ENCODE measurements at places on chromosomes 12 and 14.

DNA sequence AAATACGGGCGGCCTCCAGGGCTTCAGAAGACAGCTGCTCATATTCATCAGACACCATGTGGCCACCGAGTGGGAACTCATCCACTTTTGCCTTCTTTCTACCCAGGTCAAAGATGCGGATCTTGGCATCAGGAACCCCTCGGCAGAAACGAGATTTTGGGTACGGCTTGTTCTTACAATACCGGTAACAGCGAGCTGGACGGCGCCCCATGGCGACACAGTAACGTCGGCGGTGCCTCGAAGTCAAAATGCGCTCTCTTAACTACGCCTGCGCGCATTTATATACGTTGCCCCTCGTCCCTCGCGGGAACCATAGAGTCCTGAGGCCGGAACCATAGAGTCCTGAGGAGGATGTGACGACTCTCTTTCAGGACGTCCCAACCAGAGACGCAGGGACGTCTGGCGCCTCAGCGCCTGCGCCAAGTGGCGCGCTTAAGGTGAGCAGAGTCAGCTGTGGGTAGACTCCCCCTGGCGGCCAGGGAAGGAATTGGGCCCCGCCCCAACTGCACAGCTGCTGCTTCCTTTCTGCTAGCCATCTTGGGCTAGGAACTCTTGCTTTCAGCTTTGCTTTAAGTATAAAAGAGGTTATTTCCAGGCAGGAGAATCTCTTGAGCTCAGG lies at the start of gene RPL10L:
RPL10L (minus strand) TSS at position 256 of the 619 bp plus-strand sequence; CDS start at position 211, 45 bp downstream.
- no peak for DNase-seq

GRCh38 chr12:93022603-93023340 lies 93.7 kb upstream of the EEA1 start:
- no peak for DNase-seq

- no peak for DNase-seq
Observed at GRCh38 chr12:49744363-49744885, 3.1 kb downstream of the TMBIM6 start.

GRCh38 chr14:59154373-59154772 lies 34.1 kb upstream of the DAAM1 start:
- DNase-seq, result no peak

DNA sequence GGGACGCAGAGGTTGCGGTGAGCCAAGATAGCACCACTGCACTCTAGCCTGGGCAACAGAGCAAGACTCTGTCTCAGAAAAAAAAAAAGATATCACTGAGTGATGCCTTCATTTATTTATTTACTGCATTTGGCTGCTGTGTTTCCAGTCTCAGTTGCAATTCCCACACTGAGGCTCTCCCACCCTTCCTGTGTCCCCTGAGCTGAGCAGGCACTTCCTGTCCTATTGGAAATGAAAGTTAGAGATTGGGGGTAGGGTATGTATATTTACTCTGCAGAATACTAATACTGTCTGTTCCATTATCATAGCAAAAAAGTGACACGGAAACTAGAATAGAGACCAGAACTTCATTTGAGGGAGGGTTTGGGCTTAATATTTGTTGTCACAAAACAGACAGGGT lies 1.6 kb upstream of the RBMS2 start:
- no peak for DNase-seq

GRCh38 chr12:40714636-40715035 lies 22.4 kb downstream of the CNTN1 start:
- DNase-seq, result no peak

GRCh38 chr12:10025236-10025635 lies 5.2 kb upstream of the CLEC9A start:
- no peak for DNase-seq

GRCh38 chr12:99906786-99907579 lies 77.8 kb downstream of the ANKS1B start:
- DNase-seq, result no peak

DNA sequence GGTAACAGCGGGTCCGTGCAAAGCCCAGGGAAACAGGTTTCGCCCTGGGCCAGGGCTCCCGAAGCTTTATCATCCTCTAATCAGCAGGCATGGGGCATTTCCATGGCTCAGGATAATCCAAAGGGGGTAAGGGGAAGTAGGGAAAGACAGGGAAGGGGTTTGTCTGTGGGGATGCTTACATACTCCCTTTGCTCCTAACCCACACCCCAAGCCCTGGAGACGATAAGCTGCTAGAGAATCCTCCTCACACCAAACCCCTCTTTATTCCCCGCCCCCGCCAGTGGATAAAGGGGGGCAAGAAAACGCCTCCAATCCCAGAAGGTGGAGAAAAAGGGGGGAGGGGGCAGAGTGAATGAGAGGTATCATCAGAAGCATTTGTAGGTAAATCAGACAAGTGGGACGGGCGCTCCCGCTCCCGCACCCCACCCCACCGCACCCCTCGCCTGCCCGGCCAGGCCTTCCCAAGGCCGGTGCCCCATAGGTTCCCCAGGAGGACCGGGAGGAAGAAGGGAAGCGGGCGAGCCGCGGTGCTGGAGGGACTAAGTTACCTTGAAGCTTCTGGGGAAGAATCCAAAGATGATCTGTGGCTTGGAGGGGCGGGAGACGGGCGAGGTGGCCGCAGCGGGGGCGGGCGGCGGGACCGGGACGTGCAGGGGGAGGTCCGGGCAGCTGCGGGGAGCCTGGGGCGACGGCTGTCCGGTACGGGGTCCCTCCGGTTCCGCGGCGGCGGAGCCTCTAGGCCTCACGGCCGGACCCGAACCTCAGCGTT lies 762 bp downstream of the PPP2R5E start:
- DNase-seq, result no peak

DNA sequence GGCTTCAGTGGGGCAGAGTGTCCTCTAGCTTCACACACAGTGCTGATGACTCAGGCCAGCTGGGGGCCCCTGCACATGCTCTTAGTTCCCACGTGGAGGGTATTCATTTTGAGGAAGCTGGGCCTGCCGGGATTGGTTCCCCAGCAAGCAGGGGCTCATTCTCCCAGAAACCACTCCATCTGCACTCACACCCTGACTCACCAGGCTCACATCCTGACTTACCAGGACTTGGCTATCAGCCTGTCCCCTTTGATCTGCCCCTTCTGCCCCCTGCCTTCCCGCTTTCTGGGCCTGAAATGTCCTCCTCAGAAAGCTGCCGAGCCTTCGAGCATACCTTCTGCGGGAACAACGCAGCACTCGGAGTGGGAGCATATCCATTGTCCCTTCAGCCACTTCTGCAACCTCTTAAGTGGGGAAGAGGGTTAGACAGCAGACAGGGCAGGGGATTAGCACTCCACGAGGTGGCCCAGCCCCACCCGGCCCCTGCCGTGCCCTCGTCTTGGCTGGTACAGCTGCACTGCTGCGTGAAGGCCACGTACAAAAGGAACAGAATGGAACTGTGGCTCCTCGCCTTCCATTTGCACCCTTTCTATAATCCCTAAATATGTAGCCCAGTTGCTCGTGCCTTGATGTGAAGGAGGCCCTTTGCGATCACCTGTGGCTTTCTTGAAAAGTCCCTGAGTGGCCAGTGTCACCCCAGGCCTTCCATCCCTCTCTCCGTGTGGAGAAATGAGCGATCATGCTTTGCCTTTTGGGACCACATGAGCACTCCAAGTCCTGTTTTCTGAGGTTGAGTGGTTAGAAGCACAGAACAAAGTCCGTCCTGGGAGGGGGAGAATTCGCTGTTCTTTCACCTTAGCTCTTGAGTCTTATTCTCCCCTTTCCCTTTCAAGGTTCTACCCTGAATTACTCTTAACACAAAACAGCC lies 26.1 kb downstream of the TPCN1 start:
- DNase-seq, result no peak

DNA sequence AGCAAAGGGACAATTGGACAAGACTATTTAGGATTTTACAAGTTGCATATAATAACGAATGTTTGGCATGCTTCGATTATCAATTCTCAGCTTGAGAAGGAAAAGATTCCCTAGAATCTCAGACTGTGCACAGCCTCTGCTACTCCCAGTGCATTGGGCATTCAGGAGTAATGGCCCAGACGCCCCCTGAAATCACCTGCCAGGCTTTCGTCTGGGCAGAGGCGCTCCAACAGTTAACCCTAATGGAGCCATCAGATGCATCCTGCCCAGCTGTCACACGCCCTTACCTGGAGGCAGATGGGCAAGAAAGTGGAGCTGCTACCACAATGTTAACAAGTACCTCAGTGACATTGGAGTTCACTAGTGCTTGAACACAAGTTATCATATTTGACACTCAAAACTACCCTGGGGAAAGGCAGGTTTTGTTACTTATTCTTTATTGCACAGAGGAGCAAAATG lies 927 bp upstream of the LRP6 start:
- no peak for DNase-seq

DNA sequence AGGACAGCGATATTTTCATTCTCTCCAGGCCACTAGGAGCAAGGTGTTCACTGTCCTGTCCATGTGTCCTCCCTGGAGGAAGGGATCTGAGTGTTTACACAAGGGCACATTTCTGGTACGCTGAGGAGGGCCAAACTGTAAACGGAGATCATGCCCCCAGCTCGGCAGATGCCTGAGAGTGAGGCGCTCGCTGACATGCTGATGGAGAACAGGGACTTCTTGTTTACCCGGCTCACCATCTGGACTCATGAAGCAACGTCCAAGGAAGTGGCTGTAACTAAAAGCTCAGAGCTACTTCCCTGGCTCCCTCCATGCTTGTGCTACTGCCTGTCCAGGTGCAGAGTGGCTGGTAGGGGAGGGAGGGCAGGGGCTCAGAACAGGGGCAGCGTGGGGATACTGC lies 43.4 kb upstream of the KCNA1 start:
- no peak for DNase-seq

DNA sequence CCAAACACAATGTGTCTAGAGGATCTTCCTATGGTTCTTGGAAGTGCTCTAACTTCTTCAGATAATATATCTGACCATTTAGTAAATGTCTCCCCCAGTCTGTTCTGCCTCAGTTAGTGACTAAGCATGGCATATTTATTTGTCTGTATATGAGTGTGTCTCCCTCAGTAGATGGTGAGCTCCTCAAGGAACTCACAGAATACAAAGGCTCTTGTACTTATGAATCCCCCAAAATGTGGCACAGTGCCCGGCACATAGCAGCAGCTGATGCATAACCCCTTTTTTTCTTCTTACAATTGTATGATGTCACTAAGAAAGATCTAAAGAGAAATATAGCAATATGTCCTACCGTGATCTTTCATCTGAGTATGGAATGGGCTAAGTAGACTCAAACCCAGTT lies 264.7 kb upstream of the PRICKLE1 start:
- DNase-seq, result no peak

DNA sequence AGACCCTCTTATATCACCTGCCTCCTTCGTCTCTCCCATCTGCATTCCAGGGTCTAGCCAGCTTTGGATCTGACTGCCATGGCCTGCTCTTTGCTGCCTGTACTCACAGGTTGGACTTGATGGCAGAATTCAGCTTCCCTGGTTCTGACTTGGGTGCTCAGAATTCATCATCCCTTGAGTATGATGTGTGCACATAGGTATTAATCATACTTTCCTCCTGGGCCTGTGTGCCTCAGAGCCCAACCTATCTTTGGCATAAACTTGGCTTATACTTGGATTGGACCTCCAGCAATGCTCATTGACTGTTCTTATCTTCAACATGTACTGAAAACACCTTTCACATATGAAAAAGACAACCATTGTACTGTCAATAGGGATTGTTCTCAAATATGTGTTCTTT lies 70.7 kb upstream of the LMNTD1 start:
- DNase-seq, result no peak

DNA sequence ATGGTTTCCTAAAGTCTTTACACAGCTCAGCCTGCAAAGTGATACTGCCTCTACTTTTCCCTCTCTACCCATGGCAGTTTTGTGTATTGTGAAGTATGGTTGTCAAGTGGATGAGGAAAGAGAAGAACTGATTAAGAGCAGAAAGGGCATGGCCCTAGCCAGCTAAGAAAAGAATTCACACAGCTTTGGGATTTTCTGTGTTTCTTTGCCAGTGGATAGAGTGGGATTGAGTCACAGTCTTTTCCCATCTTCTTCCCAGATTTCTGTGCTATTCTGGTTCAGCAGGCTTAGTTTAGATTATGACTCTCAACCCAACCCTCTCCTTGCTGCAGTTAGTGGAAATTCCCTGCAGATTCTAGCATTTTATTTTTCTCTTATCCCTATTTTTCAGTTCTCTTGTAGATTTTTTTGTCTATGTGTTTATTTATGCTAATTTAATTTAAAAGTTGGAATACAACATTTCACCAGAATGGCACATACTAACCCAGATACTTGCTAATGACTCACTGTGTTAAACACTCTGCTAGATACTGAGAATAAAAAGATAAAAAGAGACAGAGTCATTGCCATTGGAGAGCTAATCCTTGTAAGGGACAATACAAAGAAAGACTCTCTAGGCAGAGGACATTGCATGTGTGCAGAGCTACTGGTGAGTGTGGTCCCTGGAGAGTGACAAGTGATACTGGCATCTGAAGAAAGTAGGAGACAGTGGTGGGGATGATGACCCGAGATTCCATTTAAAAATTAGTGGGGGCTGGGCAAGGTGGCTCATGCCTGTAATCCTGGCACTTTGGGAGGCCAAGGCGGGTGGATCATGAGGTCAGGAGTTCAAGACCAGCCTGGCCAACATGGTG lies 106.3 kb downstream of the ST8SIA1 start:
- no peak for DNase-seq

DNA sequence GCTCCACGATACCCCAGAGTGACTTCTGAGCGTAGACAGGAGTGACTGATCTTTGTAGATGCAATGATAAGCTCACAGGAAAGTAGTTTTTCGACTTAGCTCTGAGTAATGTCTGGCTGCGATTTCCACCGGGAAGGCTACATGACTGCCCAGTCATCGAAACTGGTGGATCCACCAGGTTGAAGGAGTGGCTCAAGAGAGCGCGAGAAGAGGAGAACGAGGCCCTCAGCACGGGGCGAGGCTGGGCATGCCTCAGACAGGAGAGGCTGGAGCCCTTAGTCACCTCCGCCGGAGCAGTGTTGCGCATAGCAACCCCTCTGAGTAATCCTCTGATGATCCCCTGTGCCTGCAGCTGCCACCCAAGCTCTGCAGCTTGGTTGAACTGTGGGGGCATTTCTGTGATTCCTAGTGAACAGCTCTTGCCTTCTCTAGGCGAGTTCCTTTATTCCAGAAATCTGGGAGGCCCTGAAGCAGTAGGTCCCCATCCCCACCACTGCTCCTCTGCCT lies 25.6 kb downstream of the ELK3 start:
- no peak for DNase-seq
